Activated CD4-positive, alpha-beta T cell treated with anti-CD3 and anti-CD28 coated beads for 36 hours (primary cell): ENCODE measurements at places on chromosomes 5 and 9. TPM values are rescaled to one million over a fixed set of nuclear protein-coding genes. Genes with fewer than 3 reads are reported as not detected.
A peak's percentile ranks its signal among the peaks of the same experiment; 100 is the strongest.

DNA sequence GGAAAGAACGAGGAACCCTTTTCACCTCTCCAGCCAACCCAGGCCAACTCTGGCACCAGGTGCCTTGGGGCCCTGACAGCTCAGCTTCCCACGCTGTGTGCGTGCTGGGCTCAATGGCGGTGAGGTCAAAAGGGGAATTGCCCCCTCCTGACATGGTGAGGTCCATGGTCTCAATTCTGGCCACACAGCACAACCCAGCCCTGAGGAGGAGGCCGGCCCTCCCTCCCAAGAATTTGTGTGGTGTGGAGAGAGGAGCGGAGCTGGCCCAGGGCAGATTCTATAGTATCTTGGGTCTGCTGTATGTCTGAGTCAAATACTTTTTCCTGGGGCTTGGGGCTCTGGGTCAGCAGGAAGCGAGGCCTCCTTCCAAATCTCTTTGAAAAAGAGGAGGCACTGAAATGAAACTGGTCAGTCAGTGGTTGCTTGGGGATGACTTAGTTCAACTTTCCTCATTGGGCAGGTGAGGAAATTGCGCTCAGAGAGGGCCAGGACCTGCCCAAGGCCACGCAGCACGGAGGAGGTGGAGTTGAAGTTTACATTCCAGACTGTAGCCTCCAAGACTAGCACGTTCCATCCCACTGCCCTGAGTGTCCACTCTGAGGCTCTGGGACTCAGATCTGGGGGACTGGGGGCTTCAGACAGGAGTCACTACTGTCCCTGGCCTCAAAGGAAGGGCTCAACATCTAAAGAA is 15.6 kb downstream of the COL27A1 start:
- no peak for DNase-seq

DNA sequence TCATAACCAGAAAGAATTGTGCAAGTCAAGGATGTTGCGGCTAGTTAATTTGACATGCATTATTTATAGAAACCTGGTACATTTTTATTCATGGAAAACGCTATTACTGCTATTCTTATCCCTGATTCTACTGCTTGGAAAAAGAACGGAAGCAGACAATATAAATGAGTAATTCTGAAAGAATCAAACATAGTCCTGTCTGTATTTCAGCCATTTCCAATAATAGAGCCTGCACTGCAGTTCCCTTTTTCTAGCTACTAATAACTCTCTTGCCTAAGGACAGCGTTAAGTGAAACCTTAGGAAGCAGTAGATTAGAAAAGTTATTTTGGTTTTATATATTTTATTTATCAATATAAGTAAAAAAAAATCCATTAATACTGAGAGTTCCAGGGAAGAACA is 414.9 kb downstream of the CYLC2 start:
- no peak for DNase-seq

DNA sequence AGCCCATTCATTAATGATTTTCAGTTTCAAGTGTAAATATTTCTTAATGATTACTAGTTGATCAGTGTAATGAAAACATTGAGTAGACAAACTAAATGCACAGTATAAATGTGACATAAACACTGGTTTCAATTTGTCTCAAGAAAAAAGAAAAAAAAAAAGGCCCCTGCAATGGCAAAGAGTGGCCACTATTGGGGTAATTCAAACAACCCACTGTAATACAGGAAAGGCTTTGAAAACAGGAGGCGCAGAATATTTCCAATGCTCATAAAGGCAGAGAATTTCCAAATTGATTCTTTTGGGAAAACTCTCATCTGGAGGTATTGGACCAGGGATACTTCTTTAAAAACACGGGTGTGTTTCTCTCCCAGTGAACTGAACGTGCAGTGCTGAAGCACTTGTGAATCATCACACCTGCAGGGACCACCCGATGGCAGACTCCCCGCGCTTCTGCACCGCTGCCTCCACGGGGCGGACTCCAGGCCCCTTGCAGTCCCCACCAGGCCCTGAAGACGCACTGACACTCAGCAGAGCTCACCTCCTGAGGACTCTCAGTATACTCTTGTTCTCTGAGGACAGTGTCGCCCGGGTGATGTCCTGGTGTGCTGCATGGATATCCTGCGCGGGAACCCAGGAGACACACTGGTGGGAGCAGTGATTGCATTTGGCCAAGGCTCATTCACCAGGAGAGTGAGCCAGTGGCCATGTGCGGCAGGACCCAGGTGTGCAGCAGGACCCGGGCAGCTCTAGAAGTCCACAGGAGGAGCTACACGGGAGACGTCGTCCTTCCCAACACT is 227.6 kb upstream of the IRX4 start:
- DNase-seq = no peak

DNA sequence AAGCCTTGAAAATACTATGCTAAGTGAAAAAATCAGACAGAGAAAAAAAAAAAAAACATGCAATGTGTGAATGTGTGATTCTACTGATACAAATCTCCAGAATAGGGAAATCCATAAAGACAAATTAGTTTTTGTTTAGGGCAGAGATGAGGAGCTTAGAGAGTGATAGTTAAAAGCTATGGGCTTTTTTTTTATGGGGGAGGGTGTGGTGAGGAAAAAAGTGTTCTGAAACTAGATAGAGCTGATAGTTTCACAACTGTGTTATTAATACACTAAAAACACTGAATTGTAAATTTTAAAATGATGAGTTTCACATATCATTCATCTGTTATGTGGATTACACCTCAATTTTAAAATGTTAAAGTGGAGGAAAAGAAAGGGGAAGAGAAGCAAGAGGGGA is 228.3 kb upstream of the ZNF462 start:
- no peak for DNase-seq

- DNase-seq = no peak
Measured at GRCh38 chr9:132152231-132152630, 9.6 kb upstream of the NTNG2 start.

DNA sequence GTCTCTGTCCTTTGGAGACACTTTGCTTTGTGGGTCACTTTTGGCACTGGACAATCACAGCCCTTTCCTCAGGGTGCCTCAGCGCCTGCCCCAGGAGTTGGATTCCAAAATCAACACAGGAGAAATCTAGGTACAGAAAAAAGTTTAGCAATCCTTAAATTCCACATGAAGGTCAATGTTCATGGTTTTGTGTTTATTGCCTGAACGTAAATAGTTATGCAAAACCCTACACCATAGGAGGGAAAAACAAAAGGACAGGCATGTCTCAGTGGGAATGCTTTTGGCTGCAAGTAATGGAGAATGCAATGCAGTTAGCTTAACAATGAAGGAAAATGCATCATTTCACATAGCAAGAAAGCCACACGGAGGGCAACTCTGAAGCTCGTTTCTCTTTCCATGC is 6.5 kb upstream of the HMCN2 start:
- DNase-seq = no peak

GRCh38 chr9:132182314-132183091 is 20.6 kb downstream of the NTNG2 start:
- DNase-seq = no peak

DNA sequence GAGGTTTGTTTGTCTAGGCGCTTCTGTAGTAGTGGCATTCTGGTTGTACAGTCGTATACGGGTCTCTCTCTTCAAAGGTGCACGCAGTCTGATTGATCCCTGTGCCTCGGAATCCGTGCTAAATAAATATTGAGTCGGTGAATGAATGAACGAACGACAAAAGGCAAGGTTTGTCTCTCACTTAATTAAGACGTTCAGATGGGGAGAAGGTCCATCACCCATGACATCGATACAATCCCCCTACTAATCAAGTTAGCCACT is 500 bp upstream of the CREBRF start:
- DNase-seq = peak; percentile 35

- DNase-seq = no peak
Measured at GRCh38 chr5:168317521-168318147, 26.2 kb downstream of the WWC1 start.

GRCh38 chr5:8079056-8079455 is 210.1 kb downstream of the MTRR start:
- DNase-seq = no peak

- DNase-seq = no peak
Measured at GRCh38 chr5:116437922-116438578, 136.6 kb downstream of the SEMA6A start.

Gene TRIM7
- total RNA-seq = 1.4 TPM

Gene SPATA9
- not detected for total RNA-seq

Gene PDCD1LG2
- 0.81 TPM for total RNA-seq

Gene SAPCD2
- 8.8 TPM for total RNA-seq

Gene IDNK
- 4.7 TPM for total RNA-seq
